ENCODE measurements at places on chromosomes 3 and 15. TPM values are rescaled to one million over a fixed set of nuclear protein-coding genes. Genes with fewer than 3 reads are reported as not detected.

DNA sequence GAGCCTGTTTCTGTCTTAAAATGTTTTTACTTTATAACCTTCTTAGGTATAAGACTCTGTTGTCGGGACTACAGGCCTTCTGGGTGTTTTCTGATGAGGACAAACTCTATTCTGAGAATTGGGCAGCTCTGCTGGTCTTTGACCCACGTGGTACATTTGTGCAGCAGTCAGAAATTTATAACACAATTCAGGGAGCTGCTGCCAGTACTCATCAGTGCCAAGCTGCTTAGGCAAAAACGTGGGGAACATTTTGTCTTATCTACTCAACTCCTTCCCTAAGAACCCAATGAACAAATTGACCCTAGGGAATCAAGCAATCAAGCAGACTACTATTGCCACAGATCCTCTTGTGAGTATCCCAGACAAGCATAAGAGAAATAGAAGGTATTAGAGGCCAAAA lies 180.7 kb upstream of the PDZRN3 start:
- peak; percentile 62 for DNase-seq

GRCh38 chr15:29451201-29451781 lies 181.7 kb upstream of the NSMCE3 start:
- DNase-seq: no peak

DNA sequence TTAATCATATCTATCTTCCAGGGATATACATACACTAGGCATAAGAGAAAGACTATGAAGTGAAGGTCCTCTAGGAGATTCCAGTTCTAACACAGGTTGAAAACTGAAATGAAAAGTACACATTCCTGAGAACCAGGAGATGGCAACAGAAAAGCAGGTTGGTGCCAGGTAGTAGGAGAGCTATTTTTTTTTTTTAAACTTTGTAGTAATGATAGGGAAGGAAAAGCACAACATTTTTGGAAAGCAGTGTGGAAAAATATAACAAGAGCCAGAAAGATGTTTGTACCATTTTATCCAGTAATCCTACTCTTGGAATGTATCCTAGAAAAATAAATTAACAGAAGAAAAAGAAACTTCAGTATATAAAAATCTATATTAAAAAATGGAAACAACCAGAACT lies 189.9 kb downstream of the DTWD1 start:
- DNase-seq: peak; percentile 52

GRCh38 chr15:81337713-81338157 lies 13.8 kb upstream of the STARD5 start:
- peak; percentile 29 for DNase-seq

Gene NDN
- 89.0 TPM for total RNA-seq

DNA sequence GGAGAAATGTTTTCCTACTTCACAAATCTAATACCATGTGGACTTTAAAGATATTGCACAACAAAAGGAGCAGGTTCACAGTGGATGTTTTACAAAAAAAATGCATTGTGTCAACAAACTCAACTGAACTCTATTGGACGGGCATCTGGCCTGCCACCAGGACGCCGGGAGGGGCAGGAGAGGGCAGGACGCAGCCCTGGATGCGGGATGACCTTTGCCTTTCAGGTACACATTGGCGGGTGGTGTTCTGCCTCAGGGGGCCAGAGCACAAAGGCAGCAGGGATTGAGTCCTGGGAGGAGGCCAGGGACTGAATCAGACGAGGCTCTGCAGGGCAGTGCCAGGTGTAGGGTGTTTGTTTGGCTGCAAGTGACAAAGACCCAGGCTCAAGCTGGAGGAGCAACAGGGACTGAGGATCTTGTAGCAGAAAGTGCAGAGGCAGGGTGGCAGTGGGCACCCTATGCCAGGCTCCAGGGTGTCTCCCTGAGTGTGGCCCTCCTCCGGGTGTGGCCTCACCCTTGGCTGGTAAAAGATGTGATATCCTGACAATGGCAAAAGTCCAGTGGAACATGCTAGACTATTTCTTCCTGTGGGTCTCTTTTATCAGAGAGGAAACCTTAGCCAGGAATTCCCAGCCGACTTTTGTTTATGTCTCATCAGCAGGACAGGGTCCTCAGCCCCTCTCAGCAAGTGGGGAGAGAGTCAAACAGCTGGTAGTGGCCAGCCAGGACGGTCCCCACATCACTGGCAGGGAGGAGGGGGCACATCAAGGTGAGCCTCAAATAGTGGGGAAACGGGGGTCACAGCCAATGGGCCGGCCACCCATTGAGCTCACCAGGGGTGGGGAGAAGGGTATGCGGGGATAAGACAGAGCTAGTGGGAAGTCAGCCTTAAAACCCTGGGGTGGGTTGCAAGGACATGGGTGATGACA lies 29.7 kb upstream of the KLF13 start:
- DNase-seq: no peak

GRCh38 chr3:55508335-55508734 lies 21.2 kb upstream of the WNT5A start:
- DNase-seq: no peak

DNA sequence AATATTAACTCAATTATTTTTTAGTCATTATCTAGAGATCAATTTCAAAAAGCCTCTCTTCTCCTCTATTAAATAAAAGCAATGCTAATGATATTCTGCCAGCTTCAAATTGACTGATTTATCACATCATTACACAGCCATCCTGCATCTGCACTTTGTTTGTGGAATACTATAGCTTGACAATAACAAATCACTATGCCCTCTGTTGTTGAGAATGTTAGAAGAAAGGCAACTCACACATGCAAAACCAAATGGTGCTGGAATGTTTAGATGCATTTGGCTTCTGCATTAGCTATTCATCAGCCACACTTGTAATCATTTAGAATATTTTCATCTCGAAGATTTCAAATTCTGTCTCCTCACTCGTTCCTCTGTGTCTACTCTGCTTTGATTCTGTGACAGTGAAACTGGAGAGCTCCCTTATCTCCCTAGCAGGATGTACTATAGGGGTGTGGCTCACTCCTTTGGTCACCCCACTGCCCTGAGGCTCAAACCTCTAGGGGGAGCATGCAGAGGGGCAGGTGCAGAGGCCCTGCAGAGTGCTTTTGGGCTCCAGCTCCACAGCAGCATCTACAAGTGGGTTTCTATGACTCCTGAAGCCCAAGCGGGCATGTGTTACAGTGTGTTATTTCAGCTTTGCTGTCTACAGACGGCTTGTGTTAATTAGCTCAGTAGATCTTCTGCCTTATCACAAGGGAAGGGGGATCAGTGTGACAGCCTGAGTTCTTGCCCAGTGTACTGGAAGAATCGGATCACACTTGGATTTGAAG lies 454.1 kb upstream of the BCHE start:
- DNase-seq: no peak

Gene ADAMTS17
- not detected for total RNA-seq

Gene FOXB1
- not detected for total RNA-seq

GRCh38 chr3:126340596-126340942 lies 16.6 kb downstream of the KLF15 start:
- DNase-seq: no peak

GRCh38 chr3:133361011-133361410 lies 38.8 kb upstream of the BFSP2 start:
- DNase-seq: no peak

GRCh38 chr3:89300981-89301380 lies 193.6 kb downstream of the EPHA3 start:
- DNase-seq: no peak

GRCh38 chr15:78938658-78939488 lies 6.0 kb downstream of the CTSH start:
- peak; percentile 28 for DNase-seq

GRCh38 chr15:90083954-90084607 lies 18.2 kb downstream of the IDH2 start:
- no peak for DNase-seq

- DNase-seq: no peak
Measured at GRCh38 chr3:28840976-28841376, 439.9 kb upstream of the RBMS3 start.

Gene TMEM266
- not detected for total RNA-seq

GRCh38 chr15:48032911-48033310 lies 87.9 kb upstream of the SLC24A5 start:
- no peak for DNase-seq

Gene ATP10A
- 4.4 TPM for total RNA-seq

Gene ADCY5
- under 0.01 TPM for total RNA-seq

GRCh38 chr15:67383899-67384298 lies 129.3 kb downstream of the IQCH start:
- DNase-seq: peak; percentile 16

Gene MTFMT
- 14.1 TPM for total RNA-seq

Gene MNS1
- total RNA-seq: 7.0 TPM

Gene SCG3
- total RNA-seq: not detected

Gene THPO
- total RNA-seq: 0.49 TPM

DNA sequence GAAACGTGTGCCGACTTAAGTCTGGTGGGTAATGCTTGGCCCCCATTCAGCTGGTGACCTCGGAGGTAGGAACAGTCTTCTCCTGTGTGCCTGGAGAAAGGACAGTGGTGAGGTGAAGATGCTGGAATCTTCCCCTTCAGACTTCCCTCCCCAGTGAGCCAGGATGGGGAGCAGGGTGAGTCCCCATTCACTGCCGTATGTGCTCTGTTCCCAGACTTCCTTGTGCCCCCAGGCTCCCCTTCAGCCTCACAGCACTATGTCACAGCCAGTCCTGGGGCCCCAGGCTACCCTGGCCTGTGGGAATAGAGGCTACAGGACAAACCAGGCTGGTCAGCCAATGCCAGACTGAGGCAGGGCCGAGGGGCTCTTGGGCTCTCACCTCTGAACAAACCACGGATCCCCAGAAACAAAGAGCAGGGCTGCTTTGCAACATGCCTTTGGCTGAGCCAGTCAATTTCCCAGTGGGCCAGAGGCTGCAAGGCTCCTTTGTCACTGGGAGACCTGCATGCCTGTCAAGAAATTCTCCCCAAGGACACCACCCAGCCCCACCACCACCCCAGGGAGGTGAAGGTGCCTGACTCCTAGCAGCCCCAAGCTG lies 31.8 kb upstream of the HHATL start:
- DNase-seq: no peak

GRCh38 chr3:52532517-52532837 lies 1.2 kb downstream of the NT5DC2 start:
- peak; percentile 38 for DNase-seq

GRCh38 chr15:37818152-37818677 lies 116.2 kb upstream of the TMCO5A start:
- no peak for DNase-seq

- no peak for DNase-seq
Measured at GRCh38 chr3:39915027-39915426, 105.6 kb downstream of the MYRIP start.

- DNase-seq: peak; percentile 91
Measured at GRCh38 chr3:58271901-58272501, 34.0 kb upstream of the RPP14 start.

GRCh38 chr3:39275052-39275451 lies 4.8 kb downstream of the CX3CR1 start:
- no peak for DNase-seq

DNA sequence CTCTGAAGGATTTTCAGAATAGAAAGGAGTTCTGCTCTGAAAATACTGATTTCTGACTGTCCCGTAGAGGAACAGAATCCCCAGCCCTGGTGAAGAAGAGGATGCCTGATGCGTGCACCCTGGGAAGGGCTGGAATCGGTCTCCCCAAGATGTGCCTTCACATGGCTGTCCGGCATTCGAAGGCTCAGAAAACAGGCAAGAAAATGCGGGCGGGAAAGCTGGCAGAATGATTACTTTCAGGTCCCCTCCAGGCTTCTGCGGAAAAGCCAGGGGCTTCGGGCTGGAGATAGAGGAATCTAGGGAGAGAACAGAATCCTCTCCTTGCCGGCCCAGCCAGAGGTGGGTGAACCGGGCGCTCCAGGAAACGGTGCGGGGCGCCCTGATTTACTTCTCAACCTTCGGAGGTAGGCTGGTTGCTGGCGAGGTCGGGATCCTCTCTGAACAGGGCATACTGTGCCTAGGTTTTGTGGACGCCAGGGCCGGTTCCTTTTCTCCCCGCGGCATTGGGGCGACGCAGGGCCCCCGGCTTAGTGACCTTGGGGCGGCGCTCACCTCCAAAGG lies 2.5 kb downstream of the FOXL2NB start:
- DNase-seq: no peak

DNA sequence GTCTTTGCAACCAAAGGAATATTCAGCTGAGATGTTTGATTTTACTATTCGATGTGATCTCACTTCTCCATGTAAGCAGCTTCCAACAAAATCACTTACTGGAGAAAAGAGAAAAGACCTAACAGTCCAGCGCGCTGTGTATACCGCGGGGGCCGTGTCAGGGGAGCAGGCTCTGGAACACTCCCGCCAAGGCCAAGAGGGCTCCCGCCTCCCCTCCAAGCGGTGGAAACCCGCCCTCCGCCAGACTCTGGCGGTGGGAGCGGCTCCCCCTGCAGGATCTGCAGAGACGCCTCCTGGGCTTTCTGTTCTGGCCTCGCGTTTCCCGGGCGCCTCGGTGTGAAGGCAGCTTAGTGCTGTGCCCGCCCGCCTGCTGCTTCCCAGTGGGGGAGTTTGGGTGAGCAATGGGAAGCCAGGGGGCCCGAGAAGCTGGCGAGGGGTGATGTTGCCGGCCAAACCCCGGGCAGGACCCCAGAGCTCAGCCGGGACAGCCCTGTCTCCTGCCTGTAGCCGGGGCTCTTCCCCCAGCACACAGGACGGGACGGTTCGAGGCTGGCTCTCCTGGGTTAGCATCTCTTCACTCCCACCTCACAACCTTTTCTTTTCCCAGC lies 36.3 kb downstream of the CHST14 start:
- peak; percentile 61 for DNase-seq

GRCh38 chr3:58965865-58966264 lies 84.0 kb downstream of the CFAP20DC start:
- peak; percentile 80 for DNase-seq

DNA sequence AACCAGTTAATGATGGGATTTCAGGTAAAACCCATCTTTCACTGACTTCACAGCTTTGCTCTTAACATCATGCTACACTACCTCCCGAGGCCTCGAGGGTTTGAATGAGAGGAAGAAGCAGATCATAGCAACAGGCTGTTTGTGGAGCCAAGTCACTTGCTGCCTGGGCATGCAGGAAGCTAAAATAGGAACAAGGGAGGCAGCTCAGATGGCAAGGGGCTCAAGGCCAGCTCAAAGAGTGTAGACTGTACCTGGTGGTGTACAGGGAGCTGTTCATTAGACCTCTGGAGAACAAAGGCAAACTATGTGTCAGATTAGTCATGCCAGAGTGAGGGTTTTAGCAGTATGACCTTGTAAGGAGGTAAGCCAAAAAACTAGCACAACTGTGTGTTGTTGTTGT lies 28.8 kb downstream of the ARRDC4 start:
- no peak for DNase-seq

- no peak for DNase-seq
Measured at GRCh38 chr15:67296684-67297083, 42.1 kb downstream of the IQCH start.

GRCh38 chr3:52856666-52857065 lies 21.8 kb upstream of the MUSTN1 start:
- no peak for DNase-seq

GRCh38 chr15:48622237-48622636 lies 23.3 kb downstream of the FBN1 start:
- DNase-seq: peak; percentile 82

GRCh38 chr3:149512073-149512782 lies 37.7 kb downstream of the TM4SF4 start:
- DNase-seq: peak; percentile 75
